Fibroblast of lung (primary cell): ENCODE measurements at places on chromosomes 3 and 15. TPM values are rescaled to one million over a fixed set of nuclear protein-coding genes. Genes with fewer than 3 reads are reported as not detected.
A peak's percentile ranks its signal among the peaks of the same experiment; 100 is the strongest.

DNA sequence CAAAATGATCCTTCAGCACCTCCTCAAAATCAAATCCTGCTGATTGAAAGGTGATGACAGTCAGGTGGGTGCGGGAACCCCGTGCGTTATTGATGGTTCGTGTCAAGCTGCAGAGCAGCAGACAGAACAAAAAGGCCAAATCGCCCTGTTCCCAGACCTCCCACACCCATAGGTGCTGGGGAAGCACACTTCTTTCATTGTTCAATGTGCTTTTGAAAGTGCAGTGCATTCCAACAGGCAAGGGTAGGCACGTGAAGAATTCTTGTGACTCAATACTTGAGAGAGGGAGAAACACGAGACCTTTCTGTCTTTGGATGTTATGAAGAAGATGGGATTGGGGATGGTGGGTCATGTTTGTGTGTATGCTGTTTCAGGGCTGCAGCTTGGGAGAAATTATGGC is 514.0 kb downstream of the MCTP2 start:
- H3K27ac ChIP-seq: no peak overlapping the region
- DNase-seq: peak; percentile 30
- no peaks in the 10 kb centered on the region for H3K36me3 ChIP-seq
- no peak overlapping the region for H3K4me3 ChIP-seq
- no peaks in the 10 kb centered on the region for H3K27me3 ChIP-seq
- H3K4me1 ChIP-seq: no peaks in the 10 kb centered on the region

DNA sequence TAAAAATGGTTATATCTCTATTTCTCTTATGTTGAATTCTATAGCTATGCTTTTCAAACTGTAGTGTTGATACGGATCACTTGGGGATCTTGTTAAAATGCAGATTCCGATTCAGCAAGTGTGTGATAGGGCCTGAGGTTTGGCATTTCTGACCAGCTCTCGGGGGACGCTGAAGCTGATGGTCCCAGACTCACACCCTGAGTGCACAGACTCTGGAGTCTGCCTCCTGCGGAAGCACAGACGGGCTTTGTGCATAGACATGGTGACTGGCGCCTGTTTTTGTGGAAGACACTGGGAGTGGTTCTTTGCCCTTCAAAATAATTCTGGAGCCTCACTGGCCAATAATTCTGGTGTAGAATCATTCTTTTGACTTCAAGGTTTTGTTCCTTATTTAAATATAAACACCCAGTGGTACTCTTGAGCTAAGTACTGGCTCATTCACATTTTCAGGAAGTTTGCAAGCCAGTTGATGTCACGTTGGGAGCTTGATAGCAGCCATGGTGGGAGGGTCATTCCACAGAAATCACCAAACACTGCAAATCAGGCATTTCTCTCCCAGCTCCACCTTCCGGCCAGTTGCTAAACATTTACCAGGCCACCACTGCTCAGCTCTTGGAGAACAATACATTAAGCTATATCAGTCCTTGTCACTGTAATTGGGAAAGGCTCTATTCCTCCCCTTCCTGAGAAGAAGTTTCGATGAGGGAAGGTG is 19.2 kb downstream of the CLDN11 start:
- H3K4me3 ChIP-seq: no peak overlapping the region
- peaks cover 6% of the 10 kb centered on the region for H3K4me1 ChIP-seq
- H3K36me3 ChIP-seq: peaks cover 20% of the 10 kb centered on the region

Gene CBLB
- 19.8 and 26.9 TPM in 2 replicates for total RNA-seq

DNA sequence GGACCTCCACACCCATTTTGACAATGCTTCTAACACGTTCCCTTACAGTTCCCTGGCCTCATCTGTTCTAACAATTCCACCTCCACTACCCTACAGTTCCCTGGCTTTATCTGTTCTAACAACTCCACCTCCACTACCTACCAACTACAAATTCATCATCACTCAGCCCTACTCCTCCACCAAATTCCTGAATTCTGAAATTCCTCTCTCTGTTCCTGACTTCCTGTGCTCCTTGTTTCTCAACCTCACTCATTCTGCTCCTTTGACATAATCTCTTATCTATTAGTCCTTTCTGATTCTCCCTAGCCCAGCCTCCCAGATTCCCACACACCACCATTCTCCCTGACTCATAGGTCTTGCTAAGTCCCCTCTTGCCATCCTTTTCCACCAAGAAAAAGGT is 22.5 kb downstream of the UPK1B start:
- no peak overlapping the region for H3K27ac ChIP-seq
- no peak overlapping the region for H3K4me3 ChIP-seq
- no peaks in the 10 kb centered on the region for H3K4me1 ChIP-seq
- H3K27me3 ChIP-seq: no peaks in the 10 kb centered on the region
- no peak for DNase-seq

DNA sequence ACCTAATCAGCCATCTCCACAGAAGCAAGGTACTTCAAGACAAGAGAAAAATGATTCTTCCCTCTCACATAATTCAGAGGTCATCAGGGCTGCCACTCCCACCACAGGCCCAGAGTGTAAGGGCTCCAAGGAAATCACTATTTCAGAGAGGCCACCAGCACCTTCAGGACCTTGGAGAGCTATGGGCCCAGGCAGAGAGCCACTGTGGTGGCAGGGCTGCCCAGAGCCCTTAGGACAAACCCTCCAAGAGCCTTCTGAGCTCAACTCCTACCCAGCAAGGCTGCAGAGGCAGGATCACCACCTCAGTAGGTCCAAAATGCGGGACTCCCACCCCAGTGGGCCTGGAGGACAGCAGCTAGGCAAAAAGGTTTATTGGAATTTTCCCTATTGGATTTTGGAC is 17.9 kb upstream of the FAN1 start:
- H3K36me3 ChIP-seq: no peaks in the 10 kb centered on the region
- H3K27me3 ChIP-seq: no peaks in the 10 kb centered on the region
- peak; percentile 1 for DNase-seq
- no peak overlapping the region for H3K27ac ChIP-seq
- no peak overlapping the region for H3K4me3 ChIP-seq
- H3K4me1 ChIP-seq: no peaks in the 10 kb centered on the region

- no peaks in the 10 kb centered on the region for H3K4me1 ChIP-seq
- H3K36me3 ChIP-seq: no peaks in the 10 kb centered on the region
- H3K27ac ChIP-seq: no peak overlapping the region
- no peaks in the 10 kb centered on the region for H3K27me3 ChIP-seq
- DNase-seq: no peak
- no peak overlapping the region for H3K4me3 ChIP-seq
Measured at GRCh38 chr15:57696146-57696545, 10.4 kb upstream of the POLR2M start.

- DNase-seq: no peak
- no peaks in the 10 kb centered on the region for H3K27me3 ChIP-seq
- no peak overlapping the region for H3K4me3 ChIP-seq
- H3K36me3 ChIP-seq: no peaks in the 10 kb centered on the region
- no peaks in the 10 kb centered on the region for H3K4me1 ChIP-seq
Measured at GRCh38 chr3:64627471-64628321, 60.1 kb downstream of the ADAMTS9 start.

GRCh38 chr3:40782111-40782721 is 257.5 kb downstream of the ZNF621 start:
- no peak for DNase-seq
- H3K27ac ChIP-seq: no peak overlapping the region
- no peaks in the 10 kb centered on the region for H3K27me3 ChIP-seq

DNA sequence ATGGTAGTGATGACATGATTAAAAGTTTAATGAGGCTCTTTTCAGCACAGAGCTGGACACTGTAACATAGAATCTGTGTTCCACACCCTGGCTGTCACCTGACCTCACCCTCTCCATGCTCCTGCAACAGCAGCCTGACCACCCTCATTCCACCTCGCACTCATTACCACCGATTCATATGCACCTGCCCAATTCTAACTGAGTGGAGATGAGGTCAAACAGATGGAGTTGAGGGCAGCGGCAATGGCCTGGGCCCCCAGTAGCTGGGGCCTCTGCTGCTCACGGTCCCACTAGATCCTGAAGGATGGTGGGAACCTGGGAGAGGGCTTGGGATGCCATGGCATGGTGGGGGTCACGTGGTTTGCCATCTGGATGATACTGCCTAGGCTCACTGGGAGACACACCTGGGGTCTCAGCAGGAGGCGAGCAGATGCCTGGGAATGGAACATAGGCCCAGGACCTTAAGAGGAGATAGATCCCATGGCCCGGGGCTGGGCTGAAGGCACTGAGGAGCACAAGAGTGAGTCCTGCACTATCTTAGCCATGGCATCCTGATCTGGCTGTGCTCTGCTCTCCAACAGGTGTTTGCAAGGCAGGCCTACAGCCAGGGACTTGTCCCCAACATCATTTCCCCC is 1.3 kb downstream of the SCN5A start:
- H3K4me1 ChIP-seq: peaks cover 4% of the 10 kb centered on the region
- H3K27me3 ChIP-seq: peaks cover 12% of the 10 kb centered on the region
- H3K4me3 ChIP-seq: no peak overlapping the region
- no peak for DNase-seq
- H3K36me3 ChIP-seq: no peaks in the 10 kb centered on the region
- H3K27ac ChIP-seq: no peak overlapping the region

Gene ATP13A5
- not detected in 2 replicates for total RNA-seq

Gene GOLGA8T
- total RNA-seq: 0.17 and 0.26 TPM in 2 replicates

GRCh38 chr3:39284457-39284881 is 4.6 kb upstream of the CX3CR1 start:
- H3K4me1 ChIP-seq: no peaks in the 10 kb centered on the region
- H3K36me3 ChIP-seq: no peaks in the 10 kb centered on the region
- no peak overlapping the region for H3K27ac ChIP-seq
- H3K4me3 ChIP-seq: no peak overlapping the region
- H3K27me3 ChIP-seq: no peaks in the 10 kb centered on the region
